B cell (primary cell): ENCODE measurements at places on chromosomes 12 and 14. TPM values are rescaled to one million over a fixed set of nuclear protein-coding genes. Genes with fewer than 3 reads are reported as not detected.

The IFNG-AS1 gene
- 1.8 and 5.5 TPM in 2 replicates for polyA plus RNA-seq

The GLI1 gene
- polyA plus RNA-seq, result 5.4 and 8.0 TPM in 2 replicates

The FSCB gene
- not detected in 2 replicates for polyA plus RNA-seq

The TDRD9 gene
- 1.1 TPM in 1 of 2 replicates, not detected in the other for polyA plus RNA-seq

The RNASE3 gene
- not detected in 2 replicates for polyA plus RNA-seq

The INHBC gene
- 0.13 and 0.31 TPM in 2 replicates for polyA plus RNA-seq

The TCL1B gene
- 9.6 and 15.8 TPM in 2 replicates for polyA plus RNA-seq

The AQP2 gene
- polyA plus RNA-seq, result not detected in 2 replicates

The B3GNT4 gene
- polyA plus RNA-seq, result not detected in 2 replicates

DNA sequence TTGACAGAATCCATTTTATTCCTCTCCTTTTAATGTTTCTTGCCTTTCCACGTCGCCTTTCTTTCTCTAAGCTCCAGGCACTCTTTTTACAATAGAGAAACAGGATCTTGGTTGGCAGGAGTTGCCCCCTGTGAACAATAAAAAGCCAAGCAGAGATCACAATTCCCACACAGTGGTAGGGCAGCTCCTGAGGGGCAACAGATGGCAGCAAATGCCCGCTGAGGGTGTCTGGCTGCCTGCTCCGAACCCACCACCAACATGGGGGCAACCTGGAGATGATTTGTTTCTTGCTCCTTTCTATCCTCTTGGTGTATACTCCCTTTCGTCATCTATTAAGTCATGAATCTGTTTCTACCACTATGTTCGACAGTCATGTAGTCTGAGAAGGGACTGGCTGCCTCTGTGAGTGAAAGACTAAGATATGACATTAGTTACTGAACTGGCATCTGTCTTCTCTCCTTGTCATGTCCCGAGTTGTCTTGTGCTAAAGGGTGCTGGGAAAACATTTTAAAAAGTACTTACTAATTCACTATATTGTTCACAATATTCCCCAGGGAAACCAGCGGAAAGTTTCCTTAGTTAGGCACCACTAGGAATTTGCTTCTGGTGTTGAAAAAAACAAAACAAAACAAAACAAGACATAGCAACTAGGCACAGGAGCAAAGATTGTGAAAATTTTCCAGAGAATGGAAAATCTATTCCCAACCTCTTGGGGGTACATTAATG is 170.1 kb downstream of the STXBP6 start:
- H3K4me1 ChIP-seq, result no peaks in the 10 kb centered on the region
- DNase-seq, result no peak
- no peak overlapping the region for H3K4me3 ChIP-seq
- no peaks in the 10 kb centered on the region for H3K27me3 ChIP-seq
- H3K36me3 ChIP-seq, result no peaks in the 10 kb centered on the region

GRCh38 chr12:42762395-42762925 is 172.9 kb upstream of the PRICKLE1 start:
- no peaks in the 10 kb centered on the region for H3K36me3 ChIP-seq
- no peak overlapping the region for H3K4me3 ChIP-seq
- H3K4me1 ChIP-seq, result no peaks in the 10 kb centered on the region
- H3K27me3 ChIP-seq, result no peaks in the 10 kb centered on the region
- no peak overlapping the region for H3K27ac ChIP-seq

GRCh38 chr12:2363836-2364609 is 311.2 kb downstream of the CACNA1C start:
- no peak overlapping the region for H3K27ac ChIP-seq
- H3K27me3 ChIP-seq, result no peaks in the 10 kb centered on the region
- peaks cover under 1% of the 10 kb centered on the region for H3K4me1 ChIP-seq
- H3K4me3 ChIP-seq, result no peak overlapping the region

DNA sequence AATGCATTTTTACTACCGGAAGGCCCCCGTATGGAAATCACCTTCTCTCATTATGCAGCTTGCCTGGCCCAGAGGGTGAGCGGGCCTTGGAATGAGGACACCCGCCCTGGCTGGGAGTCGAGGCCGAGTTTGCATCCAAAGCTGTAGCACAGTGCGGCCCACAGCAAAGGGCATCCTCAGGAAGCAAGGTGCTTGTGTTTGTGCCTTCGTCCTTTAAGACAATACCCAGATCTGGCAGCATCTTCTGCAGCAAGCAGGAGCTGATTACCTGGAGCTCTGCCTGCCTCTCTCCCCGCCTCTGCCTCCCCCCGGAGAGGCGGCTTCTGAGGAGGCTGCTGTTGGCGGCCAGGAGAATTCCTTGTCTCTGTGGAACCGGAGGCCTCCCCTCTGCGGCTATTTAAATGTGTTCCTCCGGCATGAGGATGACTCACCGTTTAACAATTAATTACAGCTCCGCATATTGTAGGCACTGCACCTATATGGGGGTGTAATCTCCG is 145.3 kb downstream of the CACNA1C start:
- DNase-seq, result no peak
- no peak overlapping the region for H3K27ac ChIP-seq
- no peaks in the 10 kb centered on the region for H3K27me3 ChIP-seq
- H3K36me3 ChIP-seq, result no peaks in the 10 kb centered on the region
- H3K4me3 ChIP-seq, result no peak overlapping the region

DNA sequence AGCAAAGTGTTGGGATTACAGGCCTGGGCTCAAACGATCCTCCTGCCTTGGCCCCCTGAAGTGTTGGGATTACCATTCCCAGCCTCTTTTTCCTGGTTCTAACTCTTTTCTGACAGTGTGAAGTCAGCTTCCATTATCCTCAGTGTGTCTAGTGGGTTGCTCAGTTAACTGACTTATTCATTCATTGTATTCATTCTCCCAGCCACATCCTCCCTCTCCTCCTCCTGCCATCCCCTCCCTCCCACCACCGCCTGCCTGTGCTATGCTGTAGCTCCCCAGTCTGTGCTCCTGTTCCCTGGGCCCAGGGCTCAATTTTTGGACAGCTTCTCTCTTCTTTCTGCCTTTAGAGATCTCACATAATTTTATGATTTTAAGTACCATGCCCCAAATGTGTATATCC is 19.4 kb downstream of the ATP6V0A2 start:
- no peak overlapping the region for H3K27ac ChIP-seq
- H3K27me3 ChIP-seq, result no peaks in the 10 kb centered on the region
- H3K4me1 ChIP-seq, result no peaks in the 10 kb centered on the region
- no peak for DNase-seq
- peaks cover 78% of the 10 kb centered on the region for H3K36me3 ChIP-seq

DNA sequence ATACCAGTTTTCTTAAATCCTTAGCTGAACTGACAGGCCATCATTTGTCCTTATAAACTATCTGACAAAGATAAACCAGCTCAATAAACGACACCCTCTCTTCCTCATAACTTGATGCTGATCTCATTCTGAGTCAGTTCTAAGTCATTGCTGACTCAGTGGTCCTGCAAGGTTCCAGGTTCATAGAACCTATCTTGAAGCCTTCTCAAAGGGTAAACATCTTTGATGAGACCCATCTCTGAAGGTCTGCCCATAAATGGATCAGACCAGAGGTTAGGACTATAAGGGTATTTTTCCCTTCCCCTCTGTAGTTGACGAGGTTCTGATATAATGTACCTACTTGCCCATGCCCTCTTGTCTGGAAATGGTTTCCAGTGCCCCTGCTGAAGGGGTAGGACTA is 11.9 kb downstream of the NAA25 start:
- H3K27me3 ChIP-seq, result no peaks in the 10 kb centered on the region
- peaks cover 12% of the 10 kb centered on the region for H3K4me1 ChIP-seq
- peak overlapping the region; percentile 79 for H3K27ac ChIP-seq
- H3K4me3 ChIP-seq, result no peak overlapping the region
- H3K36me3 ChIP-seq, result peaks cover 3% of the 10 kb centered on the region

GRCh38 chr14:77474479-77475177 is 16.7 kb downstream of the AHSA1 start:
- H3K4me1 ChIP-seq, result peaks cover 6% of the 10 kb centered on the region
- no peak for DNase-seq
- H3K27me3 ChIP-seq, result no peaks in the 10 kb centered on the region
- H3K27ac ChIP-seq, result no peak overlapping the region
- no peak overlapping the region for H3K4me3 ChIP-seq

DNA sequence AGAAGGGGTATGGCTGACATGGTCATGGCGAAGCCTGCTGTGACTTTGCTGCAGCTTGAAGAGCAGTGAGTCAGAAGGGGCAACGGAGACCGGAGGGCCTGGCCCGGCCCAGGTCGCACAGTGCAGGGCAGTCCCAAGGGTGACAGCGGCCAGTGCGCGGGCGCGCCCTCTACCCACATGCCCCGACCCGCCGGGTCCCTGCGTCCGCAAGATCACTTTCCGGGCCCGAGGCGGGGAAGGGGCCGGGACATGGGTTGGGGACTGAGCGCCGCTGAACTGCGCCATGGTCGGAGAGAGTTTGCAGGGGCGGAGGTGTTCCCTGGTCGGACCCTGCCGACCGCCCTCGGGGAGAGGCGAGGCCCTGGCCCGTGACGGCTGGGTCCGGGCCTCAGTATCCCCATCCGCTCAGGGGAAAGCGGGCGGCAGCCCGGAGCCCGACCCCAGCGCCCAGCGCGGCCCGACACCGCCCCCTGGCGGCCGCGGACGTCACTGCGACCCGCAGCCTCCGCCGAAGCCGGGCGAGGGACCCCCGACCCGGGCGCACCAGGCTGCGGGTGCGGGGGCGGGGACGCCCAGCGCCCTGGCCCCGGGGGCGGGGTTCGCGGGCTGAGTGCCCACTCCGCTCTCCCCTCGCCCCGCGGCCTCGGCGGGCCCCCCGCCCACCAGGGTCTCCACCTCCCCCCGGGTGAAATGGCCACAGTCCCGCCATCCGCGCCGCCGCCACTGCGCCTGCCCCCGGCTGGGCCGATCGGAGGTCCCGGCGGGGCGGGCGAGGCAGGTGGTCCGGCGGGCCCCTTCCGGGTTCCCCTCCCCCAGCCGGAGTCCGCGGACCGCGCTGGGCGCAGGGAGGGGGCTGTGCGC is 7.2 kb upstream of the ANKRD9 start:
- H3K27me3 ChIP-seq, result no peaks in the 10 kb centered on the region
- H3K4me1 ChIP-seq, result peaks cover 12% of the 10 kb centered on the region

- H3K27me3 ChIP-seq, result no peaks in the 10 kb centered on the region
- peaks cover 14% of the 10 kb centered on the region for H3K4me1 ChIP-seq
- no peak overlapping the region for H3K4me3 ChIP-seq
- peaks cover 10% of the 10 kb centered on the region for H3K36me3 ChIP-seq
- peak overlapping the region; percentile 11 for H3K27ac ChIP-seq
- no peak for DNase-seq
Observed at GRCh38 chr14:77579780-77580179, 36.7 kb downstream of the SPTLC2 start.

- no peak overlapping the region for H3K27ac ChIP-seq
- DNase-seq, result no peak
- H3K4me1 ChIP-seq, result no peaks in the 10 kb centered on the region
- no peaks in the 10 kb centered on the region for H3K36me3 ChIP-seq
- no peak overlapping the region for H3K4me3 ChIP-seq
Observed at GRCh38 chr14:23725980-23726710, 90.0 kb downstream of the DHRS2 start.

DNA sequence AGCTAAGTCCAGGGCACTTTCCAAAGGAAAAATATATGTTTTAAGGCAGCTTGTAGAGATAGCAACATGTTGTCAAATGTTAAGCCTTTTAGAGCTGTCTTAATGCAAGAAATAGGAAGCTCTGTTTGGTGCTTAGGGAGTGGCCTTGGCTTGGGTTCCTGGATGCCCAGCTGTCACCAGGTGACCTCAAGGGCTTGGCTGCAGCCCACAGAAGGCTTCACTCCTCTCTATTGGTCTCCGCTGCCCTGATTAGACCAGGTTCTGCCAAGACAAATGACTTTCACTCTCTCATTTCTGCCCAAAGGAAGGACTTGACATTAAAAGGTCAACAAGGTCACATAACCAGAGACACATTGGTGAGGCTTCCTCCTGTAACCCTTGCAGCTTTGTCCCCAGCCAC is 76.8 kb downstream of the WSCD2 start:
- no peak for DNase-seq
- H3K36me3 ChIP-seq, result no peaks in the 10 kb centered on the region
- H3K27me3 ChIP-seq, result no peaks in the 10 kb centered on the region
- H3K4me1 ChIP-seq, result no peaks in the 10 kb centered on the region
- H3K4me3 ChIP-seq, result no peak overlapping the region

DNA sequence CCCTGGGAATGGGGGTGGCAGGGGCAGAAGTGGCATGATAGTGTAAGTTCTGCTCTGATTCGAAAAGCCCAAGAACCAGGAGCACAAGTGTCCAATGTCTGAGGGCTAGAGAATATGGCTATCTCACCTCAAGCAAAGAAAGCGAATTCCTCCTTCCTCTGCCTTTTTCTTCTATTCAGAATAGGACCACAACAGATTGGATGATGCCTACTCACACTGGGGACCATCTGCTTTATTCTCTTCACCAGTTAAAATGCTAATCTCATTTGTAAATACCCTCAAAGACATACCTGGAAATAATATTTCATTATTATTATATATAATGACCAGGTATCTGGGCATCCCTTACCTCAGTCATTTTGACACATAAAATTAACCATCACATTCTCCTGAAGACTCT is 808.7 kb downstream of the NRXN3 start:
- no peaks in the 10 kb centered on the region for H3K4me1 ChIP-seq
- H3K36me3 ChIP-seq, result no peaks in the 10 kb centered on the region
- no peak overlapping the region for H3K27ac ChIP-seq
- no peaks in the 10 kb centered on the region for H3K27me3 ChIP-seq
- no peak for DNase-seq
- H3K4me3 ChIP-seq, result no peak overlapping the region

GRCh38 chr14:23896609-23897153 is 56.9 kb upstream of the DHRS4 start:
- no peaks in the 10 kb centered on the region for H3K36me3 ChIP-seq
- H3K4me3 ChIP-seq, result no peak overlapping the region
- DNase-seq, result no peak

DNA sequence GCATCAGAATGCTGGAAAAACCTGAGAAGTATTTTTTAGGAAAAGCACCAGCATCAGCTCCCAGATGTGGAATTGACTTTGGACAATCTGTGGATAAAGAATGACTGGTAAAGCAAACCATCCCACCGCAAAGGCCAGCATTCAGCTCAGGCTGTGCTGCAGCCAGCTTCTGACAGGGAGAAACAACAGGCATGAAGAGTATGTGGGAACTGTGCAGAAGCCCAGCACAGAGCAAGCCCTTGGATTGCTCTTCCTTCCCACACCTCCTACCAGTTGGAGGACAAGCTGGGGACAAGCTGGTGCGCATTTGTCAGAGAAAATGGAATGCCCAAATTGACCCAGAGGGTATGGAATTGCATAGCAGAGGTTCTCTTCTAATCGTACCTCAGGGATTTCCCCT is 228.1 kb downstream of the ANO2 start:
- H3K27me3 ChIP-seq, result no peaks in the 10 kb centered on the region
- DNase-seq, result no peak

- H3K36me3 ChIP-seq, result no peaks in the 10 kb centered on the region
- no peak for DNase-seq
Observed at GRCh38 chr12:63752841-63753240, 26.9 kb upstream of the RXYLT1 start.

DNA sequence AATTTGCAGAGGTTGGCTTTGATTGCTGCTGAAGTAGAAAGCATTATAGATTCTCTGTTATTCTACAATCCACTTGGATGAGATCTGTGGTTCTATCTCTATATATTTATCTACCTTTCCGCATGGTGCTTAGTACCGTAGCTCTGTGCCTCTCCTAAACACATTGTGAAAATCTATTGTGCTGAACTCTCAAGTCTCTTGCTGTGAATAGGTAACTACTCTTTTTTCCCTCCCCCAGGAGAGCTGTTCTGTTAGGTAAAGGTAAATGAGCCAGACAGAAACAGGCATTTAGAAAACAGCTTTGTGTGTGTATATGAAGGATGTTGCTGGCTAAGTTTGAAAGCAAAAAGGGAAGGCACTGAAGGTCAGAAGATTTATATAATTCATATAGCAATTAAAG is 112.6 kb downstream of the BRMS1L start:
- no peaks in the 10 kb centered on the region for H3K27me3 ChIP-seq
- no peak overlapping the region for H3K4me3 ChIP-seq
- H3K4me1 ChIP-seq, result no peaks in the 10 kb centered on the region
- H3K27ac ChIP-seq, result no peak overlapping the region

- no peak for DNase-seq
- no peaks in the 10 kb centered on the region for H3K27me3 ChIP-seq
- H3K4me3 ChIP-seq, result no peak overlapping the region
- no peaks in the 10 kb centered on the region for H3K4me1 ChIP-seq
- no peak overlapping the region for H3K27ac ChIP-seq
Observed at GRCh38 chr12:52250048-52250990, 17.3 kb downstream of the KRT7 start.
